ENCODE measurements at places on chromosomes 13 and 19.

DNA sequence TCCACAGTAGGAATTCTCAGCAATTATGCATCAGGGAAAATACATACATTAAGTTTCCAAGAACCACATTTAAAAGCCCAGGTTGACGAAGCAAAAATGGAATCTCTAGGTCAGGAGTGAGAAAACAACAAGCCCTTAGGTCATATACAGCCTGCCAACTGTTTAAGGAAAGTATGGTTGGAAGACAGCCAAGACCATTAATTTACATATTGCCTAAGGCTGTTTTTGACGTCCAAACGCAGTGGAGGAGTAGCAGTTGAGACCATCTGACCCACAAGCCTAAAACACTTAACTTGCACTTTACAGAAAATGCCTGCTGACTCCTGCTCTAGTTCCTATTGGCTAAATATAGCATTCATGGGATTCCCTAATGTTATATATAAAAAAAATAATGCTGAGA lies 299.0 kb downstream of the ITGBL1 start:
- peak; percentile 13 for DNase-seq

DNA sequence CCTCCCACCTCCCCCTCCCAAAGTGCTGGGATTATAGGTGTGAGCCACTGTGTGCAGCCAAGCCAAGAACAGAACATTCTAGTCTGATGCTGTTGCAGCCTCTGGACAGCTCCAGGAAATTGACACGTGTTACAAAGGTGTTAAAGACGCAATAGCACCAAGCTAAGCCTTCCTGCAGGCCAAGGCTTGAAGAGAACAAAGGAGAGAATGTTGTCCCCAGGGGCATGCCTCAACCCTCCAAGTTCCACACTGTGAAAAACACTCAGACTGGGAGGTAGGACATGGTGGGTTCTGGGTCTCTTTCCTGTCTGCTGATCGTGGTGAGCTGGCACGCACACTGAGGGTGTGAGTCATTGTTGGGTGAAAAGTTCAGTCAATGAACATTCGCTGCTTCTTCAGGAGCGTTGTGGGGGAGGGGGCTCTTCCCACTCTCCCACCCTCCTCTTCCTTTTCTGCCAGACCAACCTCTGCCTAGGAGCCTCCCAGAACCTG lies 5.3 kb upstream of the PTPRS start:
- peak; percentile 67 for DNase-seq

GRCh38 chr13:32126756-32127155 lies 95.2 kb downstream of the FRY start:
- DNase-seq, result no peak

- no peak for DNase-seq
Measured at GRCh38 chr13:113754691-113755090, 4.3 kb upstream of the TMEM255B start.

- DNase-seq, result peak; percentile 37
Measured at GRCh38 chr19:11261971-11262839, at the start of gene DOCK6. DOCK6 (minus strand) TSS chr19:11262524; CDS start chr19:11262440, 84 bp downstream.

- DNase-seq, result no peak
Measured at GRCh38 chr13:67792151-67792676, 562.1 kb upstream of the PCDH9 start.

DNA sequence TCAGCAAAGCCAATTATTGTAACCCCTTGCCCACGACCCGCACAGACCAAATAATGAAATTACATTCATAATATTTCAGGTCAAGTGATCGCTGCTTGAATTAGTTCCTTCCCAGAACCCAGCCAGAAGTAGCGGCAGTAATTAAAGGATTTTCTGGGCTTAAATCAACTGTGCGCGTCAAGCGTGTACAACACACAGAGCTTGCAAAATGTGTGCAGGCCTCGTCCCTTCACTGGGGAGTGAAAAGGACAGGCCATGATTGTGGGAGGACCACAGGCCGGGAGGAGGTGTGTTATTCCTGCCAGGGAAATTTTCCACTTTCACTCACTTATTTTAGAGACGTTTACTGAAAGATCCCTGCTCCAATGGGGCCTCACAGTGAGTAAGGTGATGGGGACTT lies 84.9 kb downstream of the CHST8 start:
- no peak for DNase-seq

All from NB4 (cell line).